Activated naive CD4-positive, alpha-beta T cell treated with anti-CD3 and anti-CD28 coated beads for 36 hours (primary cell): ENCODE measurements at places on chromosomes 2 and 18. TPM values are rescaled to one million over a fixed set of nuclear protein-coding genes. Genes with fewer than 3 reads are reported as not detected.

The CHRNG gene
- total RNA-seq, result not detected

The SIX3 gene
- total RNA-seq, result not detected

The HOXD10 gene
- not detected for total RNA-seq

The SP110 gene
- total RNA-seq, result 88.8 TPM

The L3MBTL4 gene
- total RNA-seq, result 0.05 TPM

The PARD3B gene
- total RNA-seq, result 0.15 TPM

The CHRND gene
- not detected for total RNA-seq

GRCh38 chr2:138298900-138299299, 202.7 kb upstream of the SPOPL start:
- H3K27me3 ChIP-seq, result no peaks in the 10 kb centered on the region
- no peak overlapping the region for H3K4me3 ChIP-seq
- H3K36me3 ChIP-seq, result no peaks in the 10 kb centered on the region
- H3K4me1 ChIP-seq, result no peaks in the 10 kb centered on the region
- no peak for DNase-seq

DNA sequence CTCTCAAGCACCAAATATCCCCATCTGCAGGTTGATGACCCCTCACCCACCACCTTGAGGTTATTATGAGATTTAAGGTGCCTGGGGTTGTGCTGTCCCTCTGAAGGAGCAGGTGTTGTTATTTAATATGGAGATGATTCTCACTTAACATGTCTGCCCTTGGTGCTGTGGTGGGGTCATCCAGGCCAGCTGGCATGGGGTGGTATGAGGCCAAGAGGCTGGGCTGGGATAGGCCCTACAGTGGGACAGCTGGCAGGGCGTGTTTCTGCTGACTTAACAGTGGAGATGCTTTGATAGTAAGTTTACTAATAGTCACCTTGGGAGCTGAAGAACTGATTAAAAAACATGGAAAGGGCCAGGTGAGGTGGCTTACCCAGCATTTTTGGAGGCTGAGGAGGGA, 22.4 kb downstream of the SERPINB12 start:
- no peak overlapping the region for H3K4me3 ChIP-seq
- H3K36me3 ChIP-seq, result no peaks in the 10 kb centered on the region
- no peak for DNase-seq
- H3K4me1 ChIP-seq, result no peaks in the 10 kb centered on the region
- peaks cover 15% of the 10 kb centered on the region for H3K27me3 ChIP-seq

- no peak for DNase-seq
- H3K27ac ChIP-seq, result no peak overlapping the region
- H3K27me3 ChIP-seq, result no peaks in the 10 kb centered on the region
- no peaks in the 10 kb centered on the region for H3K36me3 ChIP-seq
Measured at GRCh38 chr2:174711206-174711605, 53.1 kb downstream of the CHRNA1 start.

DNA sequence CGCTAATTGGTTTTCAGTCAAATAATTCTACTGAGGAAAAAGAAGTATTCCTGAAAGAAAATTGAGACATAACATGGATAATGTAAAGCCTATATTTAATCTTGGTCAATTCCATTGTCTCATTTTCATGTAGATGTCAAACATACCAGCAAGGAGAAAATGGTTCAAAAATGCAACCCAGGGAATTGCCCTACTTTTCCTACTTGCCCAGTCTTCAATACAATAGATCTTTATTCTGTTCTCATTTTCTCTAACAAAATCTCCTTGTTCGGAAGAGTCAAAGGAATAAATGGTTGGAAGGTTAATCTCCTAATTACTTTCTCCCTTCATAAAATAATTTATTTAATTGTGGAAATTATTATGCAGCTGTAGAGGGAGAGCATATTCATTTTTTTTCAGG, 896.1 kb downstream of the NRXN1 start:
- H3K4me3 ChIP-seq, result no peak overlapping the region
- no peaks in the 10 kb centered on the region for H3K36me3 ChIP-seq
- DNase-seq, result no peak
- H3K4me1 ChIP-seq, result no peaks in the 10 kb centered on the region

- H3K27ac ChIP-seq, result no peak overlapping the region
- H3K36me3 ChIP-seq, result no peaks in the 10 kb centered on the region
- no peak overlapping the region for H3K4me3 ChIP-seq
- no peak for DNase-seq
- no peaks in the 10 kb centered on the region for H3K27me3 ChIP-seq
Measured at GRCh38 chr2:97703741-97704140, 9.6 kb upstream of the ZAP70 start.

GRCh38 chr2:54570925-54571694, 115.0 kb downstream of the SPTBN1 start:
- no peaks in the 10 kb centered on the region for H3K27me3 ChIP-seq
- H3K4me1 ChIP-seq, result peaks cover 87% of the 10 kb centered on the region
- H3K4me3 ChIP-seq, result peak overlapping the region; percentile 48
- DNase-seq, result peak; percentile 93
- H3K27ac ChIP-seq, result peak overlapping the region; percentile 91
- peaks cover 8% of the 10 kb centered on the region for H3K36me3 ChIP-seq

- H3K27me3 ChIP-seq, result peaks cover 41% of the 10 kb centered on the region
- DNase-seq, result no peak
- no peak overlapping the region for H3K27ac ChIP-seq
- H3K36me3 ChIP-seq, result no peaks in the 10 kb centered on the region
- H3K4me3 ChIP-seq, result no peak overlapping the region
- H3K4me1 ChIP-seq, result peaks cover 15% of the 10 kb centered on the region
Measured at GRCh38 chr2:71455741-71456569, 2.6 kb downstream of the DYSF start.

GRCh38 chr2:132620115-132620514, 49.9 kb downstream of the LYPD1 start:
- H3K4me3 ChIP-seq, result no peak overlapping the region
- no peaks in the 10 kb centered on the region for H3K27me3 ChIP-seq
- no peaks in the 10 kb centered on the region for H3K36me3 ChIP-seq
- H3K4me1 ChIP-seq, result no peaks in the 10 kb centered on the region
- H3K27ac ChIP-seq, result no peak overlapping the region

- peaks cover 11% of the 10 kb centered on the region for H3K27me3 ChIP-seq
- no peaks in the 10 kb centered on the region for H3K36me3 ChIP-seq
- DNase-seq, result no peak
- no peak overlapping the region for H3K27ac ChIP-seq
Measured at GRCh38 chr2:190043441-190043840, 19.1 kb downstream of the MSTN start.

DNA sequence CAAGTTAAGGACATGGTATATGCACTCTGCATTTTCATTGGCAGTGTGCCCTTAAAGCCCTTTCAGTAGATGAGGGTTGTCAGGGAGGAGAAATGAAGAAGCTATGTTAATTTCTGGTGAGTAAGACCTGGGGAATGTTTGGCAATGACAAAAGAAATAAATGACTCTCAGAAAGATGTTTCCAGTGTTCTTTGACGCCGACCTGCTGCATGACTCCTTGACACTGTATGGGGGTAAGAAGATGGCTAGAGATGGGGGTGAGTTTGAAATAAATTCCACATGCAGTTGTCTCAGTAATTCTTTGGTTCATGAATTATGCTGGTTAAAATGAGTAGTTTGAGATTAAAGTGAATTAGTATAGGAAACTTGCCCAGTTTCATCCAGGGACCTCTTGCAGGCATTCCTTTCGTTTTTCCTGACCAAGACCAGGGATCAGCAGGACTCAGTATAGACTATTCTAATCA, 5.9 kb downstream of the CCDC121 start:
- H3K27me3 ChIP-seq, result no peaks in the 10 kb centered on the region
- DNase-seq, result no peak
- no peak overlapping the region for H3K4me3 ChIP-seq
- H3K4me1 ChIP-seq, result peaks cover 9% of the 10 kb centered on the region
- H3K36me3 ChIP-seq, result peaks cover 20% of the 10 kb centered on the region
- no peak overlapping the region for H3K27ac ChIP-seq

DNA sequence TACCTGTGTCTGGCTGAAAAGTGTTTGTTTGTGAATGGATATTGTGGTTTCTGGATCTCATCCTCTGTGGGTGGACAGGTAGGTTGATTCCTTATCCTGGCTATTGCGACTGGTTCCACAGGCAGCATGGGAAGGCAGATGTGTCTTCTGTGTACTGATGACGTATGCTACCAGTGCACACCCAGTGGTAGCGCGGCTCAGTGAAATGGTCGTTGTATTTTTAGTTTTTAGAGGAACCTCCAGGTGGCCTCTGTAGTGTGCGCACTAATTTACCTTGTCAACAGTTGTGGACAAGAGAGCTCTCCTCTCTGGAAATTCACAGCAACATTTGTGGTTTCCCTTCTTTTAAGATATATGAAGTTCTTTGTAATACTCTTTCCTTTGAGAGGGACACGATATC, 52.5 kb downstream of the CCDC74A start:
- DNase-seq, result no peak
- peaks cover 18% of the 10 kb centered on the region for H3K27me3 ChIP-seq
- H3K4me3 ChIP-seq, result no peak overlapping the region
- H3K36me3 ChIP-seq, result no peaks in the 10 kb centered on the region
- H3K4me1 ChIP-seq, result no peaks in the 10 kb centered on the region
